NCI-H524 (cell line): ENCODE measurements at places on chromosomes 5 and 9.

DNA sequence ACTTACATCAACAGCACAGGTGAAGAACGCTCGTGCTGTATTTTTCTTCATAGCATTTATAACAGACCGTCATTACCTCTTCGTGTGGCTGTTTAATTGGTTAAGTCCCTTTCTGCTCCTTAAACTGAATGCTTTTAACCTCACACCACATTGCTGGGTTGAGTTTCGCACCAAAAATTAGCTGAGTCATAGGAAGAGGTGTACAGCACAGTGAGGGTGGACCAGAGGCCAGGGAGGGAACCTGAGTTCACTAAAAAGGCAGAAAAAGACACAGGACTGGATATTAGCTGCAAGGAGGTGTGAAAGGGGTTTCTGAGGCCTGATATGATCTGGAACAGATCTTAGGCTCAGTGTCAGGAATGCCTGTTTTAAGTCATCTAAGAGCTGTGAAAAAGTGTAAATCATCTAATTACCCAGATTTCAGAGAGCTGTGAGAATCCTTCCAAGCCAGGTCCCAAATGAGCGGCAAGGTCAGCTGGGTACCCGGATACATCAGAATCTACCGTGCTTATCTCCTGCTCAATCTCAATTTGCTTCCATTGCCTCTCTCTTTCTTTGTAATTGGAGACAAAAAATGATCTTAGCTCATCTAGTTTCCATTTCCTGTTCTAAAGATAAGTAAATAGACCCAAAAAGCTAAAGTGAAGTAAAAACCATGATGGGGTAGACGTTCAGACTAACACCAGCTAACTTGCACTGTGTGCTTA is 7.1 kb upstream of the CFAP90 start:
- no peak for DNase-seq

GRCh38 chr9:71767776-71768321 is 464 bp downstream of the CEMIP2 start:
- peak; percentile 3 for DNase-seq

- DNase-seq: no peak
These were observed 72.4 kb upstream of the FBXW11 start for GRCh38 chr5:172078726-172079345.

DNA sequence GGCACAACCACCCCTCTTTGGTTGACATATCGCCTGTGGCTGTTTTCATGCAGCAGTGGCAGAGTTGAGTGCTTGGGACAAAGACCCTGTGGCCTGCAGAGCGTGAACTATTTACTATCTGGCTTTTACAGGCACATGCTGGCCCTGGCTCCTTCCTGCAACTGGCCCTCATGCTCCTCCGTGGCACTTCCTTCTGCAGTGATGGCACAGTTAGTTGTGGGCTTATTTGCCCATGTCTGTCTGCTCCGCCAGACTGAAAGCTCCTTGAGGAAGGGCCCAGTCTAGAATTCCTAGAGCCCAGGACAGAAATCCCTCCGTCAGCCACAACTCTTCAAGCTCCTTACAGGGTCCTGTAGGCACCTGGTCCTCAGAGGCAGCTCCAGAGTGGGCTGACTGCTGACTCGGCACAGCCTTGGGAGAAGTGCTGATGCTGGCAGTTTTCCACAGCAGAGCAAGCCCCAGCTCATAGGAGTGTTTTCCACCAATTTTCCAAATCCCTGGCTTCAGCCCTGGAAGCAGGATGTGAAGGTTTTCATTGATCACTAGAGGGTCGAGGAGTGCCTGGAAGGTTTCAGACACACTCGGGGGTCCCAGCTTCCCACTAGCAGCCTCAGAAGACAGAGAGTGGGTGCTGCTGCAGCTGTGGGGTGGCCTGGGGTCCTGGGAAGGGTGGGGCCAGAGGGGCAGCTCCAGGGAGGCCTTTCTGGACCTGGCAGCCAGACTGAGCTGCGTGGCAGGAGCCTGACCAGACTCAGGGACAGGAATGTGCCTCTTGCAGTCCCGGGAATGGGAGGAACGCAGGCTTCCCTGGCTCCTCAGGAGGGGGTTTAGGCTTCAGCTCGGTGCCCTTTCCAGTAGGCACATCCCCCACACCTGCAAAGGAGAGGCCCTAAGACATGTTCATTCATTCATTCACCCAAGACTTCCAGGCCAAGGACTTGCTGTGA is 56.5 kb upstream of the ANGPTL2 start:
- no peak for DNase-seq

- no peak for DNase-seq
These were observed 313.7 kb downstream of the TRIM32 start for GRCh38 chr9:117000834-117001233.

GRCh38 chr9:99497641-99498040 is 275.6 kb downstream of the SEC61B start:
- DNase-seq: no peak

DNA sequence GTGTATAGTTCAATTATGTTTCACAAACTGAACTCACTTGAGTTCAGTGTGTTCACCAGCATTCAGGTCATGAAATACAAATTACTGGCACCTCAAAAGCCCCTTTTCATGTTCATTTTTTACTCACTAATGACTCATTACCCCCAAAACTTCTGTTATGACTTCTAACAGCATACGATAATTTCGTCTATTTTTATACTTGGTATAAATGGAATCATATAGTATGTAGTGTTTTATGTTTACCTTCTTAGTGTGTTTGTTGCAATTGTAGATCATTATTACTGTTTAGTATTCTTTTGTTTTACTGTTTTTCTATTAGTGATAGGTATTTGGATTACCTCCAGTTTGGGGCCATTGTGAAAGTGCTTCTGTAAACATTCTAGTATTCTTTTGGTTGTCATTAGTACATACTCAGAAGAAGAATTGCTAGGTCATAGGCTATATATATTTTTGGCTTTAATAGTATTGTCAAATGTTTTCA is 33.4 kb downstream of the DDX4 start:
- DNase-seq: no peak

- peak; percentile 33 for DNase-seq
These were observed 571 bp downstream of the PPIC start for GRCh38 chr5:123035918-123036390.

DNA sequence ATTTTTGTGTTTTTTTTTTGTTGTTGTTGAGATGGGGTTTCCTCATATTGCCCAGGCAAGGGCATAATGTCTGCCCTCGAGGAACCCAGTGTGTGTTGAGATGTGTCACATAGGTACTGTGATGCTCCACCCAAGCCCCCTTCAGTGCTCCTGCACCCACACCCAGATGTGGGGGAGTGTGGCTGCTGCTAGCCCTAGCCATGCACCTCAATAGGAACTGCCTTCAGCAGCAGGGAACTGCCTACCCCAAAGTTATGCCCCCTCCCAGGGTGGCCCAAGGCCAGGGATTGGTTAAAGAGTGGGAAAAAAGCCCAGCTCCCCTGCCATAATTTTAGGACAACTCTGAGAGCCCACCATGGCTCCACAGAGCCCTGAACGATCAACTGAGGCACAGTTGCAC is 33.3 kb upstream of the EPB41L4B start:
- no peak for DNase-seq

- peak; percentile 10 for DNase-seq
These were observed 132.9 kb downstream of the SIL1 start for GRCh38 chr5:139065306-139065705.

- no peak for DNase-seq
These were observed 2.2 kb downstream of the PCDH1 start for GRCh38 chr5:141875795-141876627.

DNA sequence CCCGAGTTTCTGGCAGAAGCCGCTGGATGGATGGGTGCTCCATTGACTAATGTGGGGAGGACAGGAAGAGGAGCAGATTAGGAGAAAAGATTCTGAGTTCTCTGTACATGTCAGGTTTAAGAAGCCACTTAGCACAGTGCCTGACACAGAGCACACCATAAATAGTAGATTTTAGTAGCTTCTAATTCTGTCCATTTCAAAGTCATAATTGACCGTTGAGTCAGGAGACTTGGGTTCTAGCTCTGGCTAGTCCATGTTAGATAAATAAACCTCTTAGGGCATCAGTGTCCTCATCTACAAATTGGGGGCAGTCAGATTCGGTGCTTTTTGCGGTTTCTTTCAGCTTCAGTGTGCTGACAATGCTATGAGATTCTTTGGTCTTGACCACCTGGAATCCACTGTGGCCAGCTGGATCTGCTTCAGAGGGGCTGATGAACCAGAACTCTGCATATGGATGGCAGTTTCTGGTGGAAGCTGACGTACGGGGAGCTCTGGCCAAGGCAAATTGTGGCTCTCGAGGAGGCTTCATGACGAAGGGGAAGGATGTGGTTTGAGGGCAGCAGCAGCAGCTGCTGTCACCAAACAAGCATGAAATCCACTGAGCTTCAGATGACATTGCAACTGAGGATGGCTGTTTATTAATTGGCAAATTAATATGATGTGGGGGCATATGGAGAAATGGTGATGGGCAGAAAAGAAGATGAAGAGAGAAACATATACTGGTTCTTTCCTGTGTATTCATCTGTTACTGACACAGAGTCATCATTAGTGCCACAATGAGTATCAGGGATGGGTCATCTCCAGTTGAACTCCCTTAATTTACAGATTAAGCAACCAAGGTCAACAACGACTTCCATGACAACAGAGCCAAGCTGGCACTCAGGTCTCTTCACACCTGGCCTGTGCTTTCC is 134.4 kb downstream of the AOPEP start:
- DNase-seq: no peak

DNA sequence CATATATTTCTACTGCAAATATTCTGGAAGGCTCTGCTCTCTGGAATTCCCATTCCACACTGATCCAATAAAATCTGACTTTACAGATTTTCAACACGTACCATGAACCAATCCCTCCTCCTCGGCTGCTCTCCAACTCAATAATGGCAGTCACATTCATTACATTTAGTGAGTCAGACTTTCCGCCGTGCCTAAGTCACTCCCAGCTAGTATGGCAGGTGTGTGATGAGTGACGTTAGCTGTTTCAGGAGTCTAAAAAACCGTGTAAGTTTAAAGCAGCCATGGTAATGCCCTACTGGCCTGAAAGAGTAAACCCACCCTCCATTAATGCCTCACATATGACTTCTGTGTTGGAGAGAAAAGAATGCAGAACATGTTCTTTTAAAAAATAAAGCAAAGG is 3.3 kb downstream of the FBN2 start:
- no peak for DNase-seq

GRCh38 chr5:67028371-67028770 is 168.2 kb downstream of the CD180 start:
- DNase-seq: no peak

GRCh38 chr5:69134126-69134525 is 32.8 kb upstream of the CCNB1 start:
- no peak for DNase-seq

GRCh38 chr5:16489322-16489791 is 23.8 kb upstream of the ZNF622 start:
- no peak for DNase-seq

DNA sequence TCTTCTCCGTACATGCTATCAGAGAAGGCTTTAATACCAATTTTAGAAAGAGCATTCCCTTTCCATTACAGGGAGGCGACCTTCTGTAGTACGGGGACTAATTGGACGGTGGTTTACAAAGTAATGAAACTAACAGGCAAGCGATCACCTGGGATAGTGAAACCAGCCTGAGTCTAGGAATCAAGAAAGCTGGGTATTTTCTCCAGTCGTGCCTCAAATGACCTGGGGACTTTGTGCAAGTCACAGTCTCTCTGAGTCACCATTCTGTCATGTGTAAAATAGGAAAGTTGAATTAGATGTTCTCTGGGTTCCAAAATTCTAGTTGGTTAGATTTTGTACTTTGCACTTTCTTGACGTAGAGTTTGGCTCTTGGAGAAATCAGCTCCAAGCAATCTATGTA is 22.7 kb upstream of the SSBP2 start:
- no peak for DNase-seq

GRCh38 chr5:91848453-91848852 is 465.3 kb upstream of the ARRDC3 start:
- DNase-seq: no peak

- no peak for DNase-seq
These were observed 100.9 kb downstream of the ASTN2 start for GRCh38 chr9:117313989-117314388.

GRCh38 chr5:178418471-178419010 is 171.7 kb downstream of the COL23A1 start:
- no peak for DNase-seq

DNA sequence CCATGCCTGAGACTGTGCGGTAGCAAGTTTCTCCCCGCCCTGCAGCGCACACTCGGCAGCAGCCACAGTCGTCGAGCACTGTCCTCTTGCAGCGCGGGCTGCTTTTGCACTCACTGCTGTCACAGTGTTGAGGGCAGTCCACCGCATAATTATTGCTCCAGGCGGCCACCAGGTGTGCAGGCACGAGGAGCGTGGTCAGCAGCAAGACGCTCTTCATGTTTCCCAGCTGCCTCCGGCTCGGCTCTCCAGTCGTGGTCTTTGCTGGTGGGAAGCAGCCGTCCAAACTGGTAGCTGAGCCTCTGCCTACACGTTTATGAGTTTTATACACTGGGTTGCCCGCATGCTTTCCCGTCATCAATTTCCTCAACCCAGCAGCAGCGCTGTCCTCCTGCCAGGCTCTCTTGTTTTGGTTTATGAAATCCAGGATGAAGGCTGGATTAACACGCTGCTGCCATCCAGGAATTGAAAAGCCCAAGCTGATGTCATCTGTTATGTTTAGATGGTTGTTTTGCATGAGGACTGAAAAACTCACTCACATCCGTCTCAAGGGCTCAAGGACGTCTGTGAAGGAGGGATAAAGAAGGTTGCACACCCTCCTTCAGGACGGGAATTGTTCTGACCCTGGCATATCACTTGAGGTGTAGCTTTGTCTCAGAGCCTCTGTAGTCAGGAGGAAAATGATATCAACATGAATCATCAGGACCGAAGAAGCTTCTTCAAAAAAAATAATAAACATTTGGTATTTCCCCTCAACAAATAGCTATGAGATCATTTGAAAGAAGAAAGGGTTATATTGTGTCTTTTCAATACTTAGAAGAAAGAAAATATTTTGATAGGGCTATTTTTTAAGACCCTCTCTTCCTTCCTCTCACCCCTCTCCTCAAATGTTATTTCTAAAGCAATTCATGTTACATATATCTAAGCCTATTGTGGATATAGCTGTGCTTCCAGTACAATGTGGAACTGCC is at the start of gene ESM1:
ESM1 (minus strand) TSS at position 293 of the 968 bp plus-strand sequence; CDS start at position 217, 76 bp downstream.
- no peak for DNase-seq

GRCh38 chr5:134656690-134657089 is 8.1 kb downstream of the SEC24A start:
- no peak for DNase-seq

DNA sequence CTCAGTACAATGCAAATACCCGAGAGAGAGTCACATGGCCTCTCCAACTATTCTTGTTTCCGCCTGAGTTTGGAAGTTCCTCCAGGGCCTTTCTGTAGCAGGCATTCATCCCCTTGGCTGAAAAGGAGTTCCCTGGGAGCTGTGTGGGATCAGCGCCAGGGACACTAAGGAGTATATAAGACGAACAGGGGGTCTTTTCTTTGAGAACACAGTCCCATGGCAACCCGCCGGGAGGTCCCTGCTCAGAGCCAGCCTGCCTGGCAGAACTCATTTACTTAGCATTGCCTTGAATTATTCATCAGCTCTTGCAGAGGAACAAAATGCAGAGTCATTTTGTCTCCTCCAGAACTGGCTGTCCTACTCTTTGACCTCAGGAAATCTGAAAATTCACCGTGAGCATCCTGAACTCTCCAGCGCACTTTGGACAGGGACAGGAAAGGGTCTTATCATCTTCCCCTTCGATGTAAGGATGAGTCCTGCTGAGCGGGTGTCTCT is 120.4 kb upstream of the OSMR start:
- no peak for DNase-seq

GRCh38 chr9:15778861-15779260 is 226.0 kb downstream of the CCDC171 start:
- no peak for DNase-seq

GRCh38 chr5:114018186-114018585 is 343.7 kb upstream of the KCNN2 start:
- peak; percentile 0 for DNase-seq
